ENCODE measurements at places on chromosomes 3 and 15.
A peak's percentile ranks its signal among the peaks of the same experiment; 100 is the strongest.

DNA sequence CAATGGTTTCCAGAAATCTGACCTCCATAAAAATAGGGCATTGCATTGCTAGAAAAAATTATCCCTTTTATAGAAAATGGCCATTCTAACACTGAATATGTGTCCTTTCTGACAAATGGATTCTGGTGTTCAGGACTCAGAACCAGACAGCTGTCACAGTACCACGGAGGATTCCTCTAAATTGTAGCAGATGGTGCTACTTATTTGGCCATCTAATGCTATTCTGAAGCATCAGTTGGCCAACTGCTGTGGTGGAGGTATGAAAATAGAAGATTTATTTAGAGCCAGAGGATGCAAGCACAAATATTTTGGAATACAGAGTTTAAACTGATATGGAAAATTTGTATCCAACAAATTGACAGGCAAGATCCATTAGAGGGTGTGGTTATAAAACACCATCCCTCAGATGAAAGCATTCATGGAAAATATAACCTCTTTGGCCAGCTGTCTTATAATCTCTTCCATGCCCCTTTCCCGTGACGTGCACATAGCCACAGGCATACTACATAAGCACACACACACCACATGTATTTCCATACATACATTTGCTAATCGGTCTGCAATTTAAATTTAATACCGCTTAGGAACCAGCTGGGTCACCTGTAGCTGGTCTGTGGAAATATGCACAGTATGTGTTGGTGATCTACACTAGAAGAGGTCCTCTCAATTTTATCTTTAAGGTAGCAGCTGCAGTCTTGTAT, 302.7 kb upstream of the KCNMB2 start:
- DNase-seq, result no peak

DNA sequence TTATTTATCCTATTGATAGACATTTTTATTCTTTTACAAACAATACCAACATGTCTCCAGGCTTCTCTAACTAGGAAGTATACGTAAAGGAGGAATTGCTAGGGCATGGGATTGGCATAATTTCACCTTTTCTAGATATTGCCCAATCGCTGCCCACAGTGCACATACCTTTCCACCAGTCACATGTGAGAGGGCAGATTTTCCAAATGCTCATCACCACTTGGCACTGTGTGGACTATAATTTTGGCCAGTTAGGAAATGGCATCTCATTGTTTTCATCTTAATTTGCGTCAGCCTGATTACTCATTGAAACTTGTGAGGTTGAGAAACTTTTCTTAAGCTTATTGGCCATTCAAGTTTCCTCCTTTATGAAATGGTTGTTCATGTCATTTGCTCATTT, 57.4 kb upstream of the POLR2M start:
- no peak for DNase-seq

- no peak for DNase-seq
These were observed 353.7 kb upstream of the SGO1 start for GRCh38 chr3:20539666-20540065.

DNA sequence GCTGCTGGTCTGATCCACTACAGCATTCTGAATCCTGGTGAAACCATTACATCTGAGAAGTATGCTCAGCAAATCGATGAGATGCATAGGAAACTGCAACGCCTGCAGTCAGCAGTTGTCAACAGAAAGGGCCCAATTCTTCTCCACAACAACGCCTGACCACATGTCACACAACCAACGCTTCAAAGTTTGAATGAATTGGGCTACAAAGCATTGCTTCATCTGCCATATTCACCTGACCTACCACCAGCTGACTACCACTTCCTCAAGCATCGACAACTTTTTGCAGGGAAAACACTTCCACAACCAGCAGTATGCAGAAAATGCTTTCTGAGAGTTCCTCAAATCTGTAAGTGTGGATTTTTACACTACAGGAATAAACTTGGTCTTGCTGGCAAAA, 54.7 kb upstream of the C2CD4B start:
- no peak for DNase-seq

DNA sequence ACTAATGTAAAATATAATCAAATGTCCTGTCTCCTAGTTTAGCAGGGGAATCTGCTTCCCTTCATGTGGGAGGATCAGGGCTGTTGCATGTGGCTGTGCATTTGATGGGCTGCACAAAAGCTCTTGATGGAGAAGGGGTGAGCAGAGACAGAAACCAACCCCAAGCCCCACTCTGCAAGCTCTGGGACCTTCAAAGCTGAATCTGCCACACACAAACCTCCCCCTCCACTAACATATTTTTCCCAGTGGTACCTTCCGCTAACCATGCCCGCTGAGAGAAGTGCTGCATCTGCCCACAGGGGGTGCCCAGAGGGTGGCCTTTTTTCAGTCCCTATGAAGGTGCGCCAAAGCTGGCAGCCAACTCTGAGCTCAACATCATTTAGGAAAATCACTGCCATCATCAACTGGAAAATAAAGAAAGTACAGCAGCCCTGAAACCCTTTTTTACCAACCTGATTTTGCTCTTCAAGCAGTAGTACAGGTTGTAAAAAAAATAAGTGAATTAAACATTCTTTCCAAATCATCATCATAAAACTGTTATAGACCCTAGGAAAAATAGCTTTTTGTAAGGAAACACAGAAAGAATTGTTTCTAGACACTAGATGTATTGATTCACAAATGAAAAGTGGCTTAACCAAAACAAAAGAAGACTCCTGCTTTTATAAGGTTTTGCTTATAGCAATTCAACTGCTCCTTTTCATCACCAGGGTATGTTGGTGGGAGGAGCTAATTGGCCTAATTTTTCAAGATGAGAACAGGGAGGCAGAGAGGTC, 97.0 kb downstream of the HHLA2 start:
- DNase-seq, result no peak

DNA sequence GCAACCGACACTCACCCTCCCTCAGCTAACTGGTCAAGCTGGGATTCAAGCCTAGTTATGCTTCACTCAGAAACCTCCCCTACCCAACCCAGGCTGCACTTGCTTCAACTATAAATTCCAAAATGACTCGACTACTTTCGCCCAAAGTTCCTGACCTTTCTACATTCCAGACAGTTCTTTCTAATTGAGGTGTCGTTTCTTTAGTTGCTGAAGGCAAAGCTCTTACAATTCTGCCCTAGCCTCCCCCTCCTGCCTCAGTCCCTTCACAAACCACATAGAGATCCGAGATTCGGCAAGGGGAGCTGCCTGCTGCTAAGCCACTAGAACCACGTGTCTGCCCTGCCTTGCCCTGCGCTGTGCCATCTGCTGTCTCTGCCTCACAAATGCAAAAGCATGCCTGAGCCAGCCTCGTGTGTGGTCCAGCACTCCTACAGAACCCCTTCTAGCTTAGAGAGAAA, 74.7 kb upstream of the SH3GL3 start:
- DNase-seq, result no peak

DNA sequence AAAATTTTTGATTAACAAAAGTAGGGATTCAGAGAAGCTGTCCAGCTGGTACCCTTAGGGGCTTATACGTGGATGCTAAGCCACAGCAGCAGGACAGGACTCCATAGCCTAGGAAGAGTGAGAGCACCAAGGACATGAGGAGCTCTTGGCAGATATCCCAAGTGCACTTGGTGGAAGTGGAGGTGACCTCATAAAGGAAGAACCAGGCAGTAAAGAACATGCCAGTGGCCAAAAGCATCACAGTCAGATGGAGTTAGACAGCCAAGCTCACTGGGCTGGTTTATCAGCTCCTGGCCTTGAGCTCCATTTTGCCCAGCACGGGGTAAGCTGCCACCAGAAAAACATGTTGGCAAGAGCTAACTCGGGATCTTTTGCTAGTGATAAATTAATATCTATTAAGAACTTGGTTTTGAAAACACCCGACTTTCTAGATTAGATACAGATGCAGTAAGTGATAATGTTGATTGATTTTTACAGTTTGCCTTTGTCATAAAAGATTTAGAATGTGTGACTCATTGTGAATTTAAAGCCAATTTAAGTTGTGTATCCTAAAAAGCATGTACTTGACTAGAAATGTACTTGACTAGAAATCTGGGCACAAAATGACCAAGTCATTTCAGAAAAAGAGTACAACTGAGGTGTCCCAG, 108.0 kb downstream of the CMSS1 start:
- DNase-seq, result no peak

- no peak for DNase-seq
These were observed 987.0 kb downstream of the NTRK3 start for GRCh38 chr15:87269566-87269965.

- DNase-seq, result no peak
These were observed 97.6 kb upstream of the STRIT1 start for GRCh38 chr3:155391104-155391503.

GRCh38 chr3:136042608-136043221, 77.2 kb downstream of the PPP2R3A start:
- peak; percentile 13 for DNase-seq

DNA sequence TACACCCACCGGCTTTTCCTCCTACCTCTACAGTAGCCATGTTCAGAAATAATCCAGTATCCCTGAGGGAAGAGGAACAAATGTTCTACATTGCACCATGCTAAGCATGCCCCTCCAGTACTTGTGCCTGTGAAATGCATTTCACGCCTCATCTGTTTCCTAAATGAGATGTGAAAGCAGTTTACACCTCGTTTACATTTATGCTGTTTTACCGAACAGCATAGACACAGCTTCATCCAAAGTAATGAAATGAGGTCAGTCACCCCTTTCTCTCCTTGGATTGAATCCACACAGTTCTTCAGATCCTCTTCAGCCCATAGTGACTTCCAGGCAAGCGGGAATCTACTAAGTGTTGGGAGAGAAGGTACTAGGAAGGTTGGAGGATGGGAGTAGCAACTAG, 514.3 kb downstream of the PDCD6IP start:
- DNase-seq, result no peak

DNA sequence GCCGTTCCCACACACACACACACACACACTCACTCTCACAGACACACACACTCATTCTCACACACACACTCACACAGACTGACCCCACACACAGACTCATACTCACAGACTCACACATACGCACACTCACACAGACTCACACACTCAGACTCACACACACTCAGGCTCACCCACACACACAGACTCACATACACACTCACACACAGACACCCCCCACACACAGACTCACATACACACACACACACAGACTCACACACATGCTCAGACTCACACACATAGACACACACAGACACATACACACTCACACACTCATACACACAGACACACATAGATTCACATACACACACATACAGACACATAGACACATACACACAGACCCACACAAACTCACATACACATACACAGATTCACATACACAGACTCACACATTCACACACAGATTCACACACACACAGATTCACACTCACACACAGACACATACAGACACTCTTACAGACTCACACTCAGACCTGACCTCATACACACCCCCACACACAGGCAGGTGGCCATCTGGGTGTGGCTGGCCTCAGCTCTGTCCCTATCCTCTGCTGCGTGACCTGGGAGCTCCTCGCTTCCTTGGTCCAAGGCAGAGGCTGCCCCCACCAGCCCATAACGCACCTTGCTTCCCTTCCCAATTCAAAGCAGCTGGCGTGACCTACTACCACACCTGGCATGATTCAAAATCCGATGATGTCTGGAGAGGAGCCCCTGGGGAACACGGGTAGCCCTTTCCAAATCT, 1.9 kb downstream of the C3orf22 start:
- DNase-seq, result no peak

DNA sequence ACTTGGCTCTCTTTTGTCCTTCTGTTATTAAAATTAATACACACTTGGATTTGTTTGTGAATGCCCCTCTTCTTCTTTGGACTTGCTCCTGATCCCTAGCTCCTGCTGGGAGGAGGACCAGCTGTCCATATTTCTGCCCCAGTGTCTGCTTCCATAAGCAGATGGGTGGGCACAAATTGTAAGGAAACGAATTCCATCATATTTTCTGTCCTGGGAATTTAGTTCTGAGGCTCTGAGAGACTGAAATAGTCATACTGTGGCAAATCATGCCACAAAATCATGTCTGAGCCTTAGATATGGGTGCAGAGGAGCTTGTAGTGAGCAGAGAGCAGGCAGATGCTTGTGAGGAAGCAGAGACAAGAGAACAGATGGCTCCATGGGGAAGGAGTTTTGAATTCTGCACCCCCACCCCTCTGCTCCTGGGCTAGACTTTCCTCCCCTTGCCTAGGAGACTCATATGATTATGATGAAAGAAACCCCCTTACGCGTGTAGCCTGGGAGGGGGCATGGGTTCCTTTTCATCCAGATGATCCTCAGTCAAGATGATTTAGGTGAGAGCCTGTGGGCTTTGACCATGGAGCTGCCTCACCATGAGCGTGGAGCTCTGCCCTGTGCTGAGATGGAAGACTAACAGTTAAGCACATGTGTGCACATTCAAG, 50.6 kb downstream of the SV2B start:
- no peak for DNase-seq

DNA sequence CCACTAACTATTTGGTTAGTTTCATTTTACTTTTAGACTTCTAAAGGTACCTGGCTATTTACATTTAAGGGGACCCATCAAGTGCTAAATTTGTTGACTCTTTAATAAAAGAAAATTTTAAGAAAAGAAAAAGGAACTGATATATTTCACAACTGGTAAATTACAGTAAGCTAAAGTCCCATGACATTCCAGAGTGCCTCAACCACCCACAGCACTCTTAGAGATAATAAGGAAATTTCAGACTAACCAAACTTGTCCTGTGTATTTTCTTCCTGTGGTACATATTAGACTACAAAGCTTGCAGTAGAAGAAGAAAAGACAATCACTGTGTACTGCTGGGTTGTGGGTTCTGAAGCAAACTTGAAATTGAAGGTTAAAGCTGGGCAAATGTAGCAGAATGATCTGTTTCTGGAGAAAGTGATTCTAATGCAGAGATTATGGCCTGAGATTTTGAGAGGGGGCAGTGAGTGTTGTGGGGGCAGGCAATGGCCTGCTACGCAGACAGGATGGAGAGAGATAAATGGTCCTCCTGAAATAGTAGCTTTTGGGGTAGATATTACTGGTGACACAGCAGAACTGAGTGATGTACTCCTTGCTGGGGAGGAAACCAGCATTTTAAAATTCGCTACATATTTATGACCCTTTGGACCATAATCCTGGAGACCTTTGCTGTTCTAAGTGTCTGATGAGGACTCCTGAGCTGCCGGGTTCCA, 24.5 kb upstream of the MFSD1 start:
- no peak for DNase-seq

GRCh38 chr3:137035631-137036030, 77.8 kb downstream of the IL20RB start:
- DNase-seq, result no peak

- no peak for DNase-seq
These were observed 30.1 kb upstream of the ADAMTS7 start for GRCh38 chr15:78841376-78841706.

- DNase-seq, result no peak
These were observed 35.1 kb downstream of the MDFIC2 start for GRCh38 chr3:70277304-70277703.

DNA sequence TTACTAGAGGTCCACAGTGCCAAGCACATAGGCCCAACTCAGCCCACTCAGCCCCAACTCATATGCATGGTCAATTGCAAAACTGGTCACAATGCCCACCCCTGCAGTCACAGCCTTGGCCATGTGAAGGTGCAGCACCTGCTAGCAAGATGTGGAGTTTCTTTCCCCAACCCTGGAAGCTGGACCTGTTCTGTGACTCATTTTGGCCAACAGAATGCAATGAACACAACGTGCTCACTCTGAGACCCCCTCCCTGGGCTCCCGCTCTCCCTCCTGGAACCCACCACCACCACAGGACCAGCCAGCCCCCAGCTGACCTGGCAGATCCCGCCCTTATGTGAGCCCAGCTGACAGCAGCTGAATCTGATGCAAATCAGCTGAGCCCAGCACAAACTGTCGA, 34.4 kb downstream of the ALDH1L1 start:
- DNase-seq, result no peak

- no peak for DNase-seq
These were observed 77.1 kb downstream of the BFSP2 start for GRCh38 chr3:133476971-133477375.

GRCh38 chr3:117687096-117687495, 977.5 kb downstream of the TUSC7 start:
- no peak for DNase-seq
